Aorta (tissue), 5 donors: ENCODE measurements at places on chromosomes 7 and 10. TPM values are rescaled to one million over a fixed set of nuclear protein-coding genes. Genes with fewer than 3 reads are reported as not detected.

DNA sequence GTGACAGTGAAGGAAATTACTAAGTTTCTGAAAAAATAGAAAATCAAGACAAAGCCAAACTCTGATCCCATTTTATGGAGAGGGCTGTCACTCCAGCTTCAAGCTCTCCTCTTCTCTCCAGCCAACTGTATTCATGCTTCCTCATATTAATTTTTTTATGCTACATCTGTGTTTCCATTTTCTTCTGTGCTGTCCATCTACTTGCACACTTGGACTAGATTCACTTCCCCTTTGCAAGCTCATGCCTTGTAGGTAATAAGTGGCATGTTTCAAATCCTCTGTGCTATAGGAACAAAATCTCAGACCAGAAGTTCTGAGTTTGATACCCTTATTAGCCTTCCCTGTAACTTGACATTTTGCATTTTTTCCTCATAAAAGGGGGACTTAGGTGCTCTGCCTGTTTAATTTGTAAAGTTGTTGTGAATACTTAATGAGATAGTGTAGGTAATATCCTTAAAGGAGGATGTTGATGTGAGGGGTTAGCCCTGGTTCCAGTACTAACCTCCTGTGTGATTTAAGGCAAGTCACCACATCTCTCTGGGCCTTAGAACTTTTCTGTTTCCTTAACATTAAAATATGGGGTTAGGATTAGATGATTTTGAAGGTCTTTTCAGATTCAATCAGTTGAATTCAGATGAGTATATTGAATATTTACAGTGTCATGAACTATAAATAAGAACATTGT lies 358.8 kb downstream of the BBS9 start:
- no peak overlapping the region for H3K27ac ChIP-seq
- no peak overlapping the region for H3K4me3 ChIP-seq
- no peak for DNase-seq
- H3K4me1 ChIP-seq: no peaks in the 10 kb centered on the region
- no peaks in the 10 kb centered on the region for H3K27me3 ChIP-seq

DNA sequence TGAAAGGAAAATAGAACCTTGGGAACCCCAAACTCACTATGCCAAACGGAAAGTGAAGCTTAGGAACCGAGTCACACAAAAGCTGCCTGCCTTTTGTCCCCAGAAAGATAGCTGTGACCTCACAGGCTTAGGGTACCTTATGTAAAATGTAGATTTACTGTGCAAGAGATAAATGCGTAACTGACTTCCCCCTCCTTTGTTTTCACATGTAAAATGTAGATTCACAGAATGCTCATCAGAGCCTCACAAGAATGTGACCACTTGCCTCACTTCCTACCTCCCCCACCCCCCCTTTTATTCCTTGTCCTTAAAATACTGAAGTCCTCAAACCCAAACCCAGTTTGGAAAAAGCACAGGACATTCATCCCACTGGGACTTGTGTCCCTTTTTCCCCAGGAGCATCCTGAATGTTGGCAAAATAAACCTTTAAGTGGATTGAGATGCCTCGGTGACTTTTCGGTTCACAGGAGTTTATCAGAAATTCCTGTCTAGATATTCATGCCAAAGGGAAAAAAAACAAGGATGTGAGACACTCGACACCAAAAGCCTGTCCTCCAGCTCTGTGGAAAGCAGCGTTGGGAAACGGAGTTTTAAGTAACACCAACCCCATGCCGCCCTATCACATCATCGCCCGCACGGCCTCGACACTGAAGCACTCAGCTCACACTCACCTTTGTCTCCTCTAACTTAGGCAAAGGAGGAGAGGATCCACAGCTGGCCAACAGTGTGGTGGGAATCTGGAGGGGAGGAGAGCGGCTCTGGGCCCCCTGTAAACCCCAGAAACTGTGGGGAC lies 45.9 kb downstream of the SVIL start:
- no peak overlapping the region for H3K4me3 ChIP-seq
- H3K4me1 ChIP-seq: peaks cover under 1% of the 10 kb centered on the region
- H3K27ac ChIP-seq: peak overlapping the region; percentile 90
- DNase-seq: no peak
- H3K36me3 ChIP-seq: no peaks in the 10 kb centered on the region

GRCh38 chr10:93096901-93097300 lies 23.2 kb downstream of the CYP26A1 start:
- no peak overlapping the region for H3K27ac ChIP-seq
- H3K4me3 ChIP-seq: no peak overlapping the region
- H3K4me1 ChIP-seq: no peaks in the 10 kb centered on the region
- H3K36me3 ChIP-seq: no peaks in the 10 kb centered on the region
- no peaks in the 10 kb centered on the region for H3K27me3 ChIP-seq
- no peak for DNase-seq

GRCh38 chr10:90138844-90139243 lies 437.5 kb downstream of the KIF20B start:
- H3K36me3 ChIP-seq: no peaks in the 10 kb centered on the region
- no peak for DNase-seq
- H3K27ac ChIP-seq: no peak overlapping the region
- H3K27me3 ChIP-seq: no peaks in the 10 kb centered on the region
- H3K4me1 ChIP-seq: no peaks in the 10 kb centered on the region

DNA sequence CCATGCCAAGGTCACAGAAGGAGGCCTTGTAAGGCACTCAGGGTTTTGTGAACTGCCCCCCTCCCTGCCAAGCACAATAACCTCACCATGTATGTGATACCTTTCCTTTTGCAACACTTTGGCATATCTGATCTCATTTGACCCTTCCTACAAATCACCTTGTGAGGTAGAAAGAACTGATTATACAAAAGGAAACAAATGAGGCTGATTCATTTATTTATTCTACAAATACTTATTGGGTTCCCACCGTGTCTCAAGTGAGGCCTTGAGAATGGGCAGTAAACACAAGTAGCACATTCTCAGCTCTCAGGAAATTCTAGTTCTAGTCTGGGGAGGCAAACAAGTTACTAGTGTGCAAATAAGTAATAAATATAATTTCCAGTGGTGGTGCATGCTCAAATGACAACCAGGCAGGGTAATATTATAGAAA lies 19.6 kb downstream of the PLCE1 start:
- no peak overlapping the region for H3K4me3 ChIP-seq
- no peaks in the 10 kb centered on the region for H3K36me3 ChIP-seq
- DNase-seq: no peak

- no peaks in the 10 kb centered on the region for H3K4me1 ChIP-seq
- no peak for DNase-seq
Observed at GRCh38 chr10:61682323-61682722, 19.6 kb downstream of the CABCOCO1 start.

- H3K4me1 ChIP-seq: peaks cover 8% of the 10 kb centered on the region
- H3K4me3 ChIP-seq: no peak overlapping the region
- no peaks in the 10 kb centered on the region for H3K27me3 ChIP-seq
- DNase-seq: no peak
- no peaks in the 10 kb centered on the region for H3K36me3 ChIP-seq
Observed at GRCh38 chr10:33238643-33239042, 95.8 kb downstream of the NRP1 start.

- H3K27ac ChIP-seq: no peak overlapping the region
- H3K4me3 ChIP-seq: no peak overlapping the region
- no peaks in the 10 kb centered on the region for H3K4me1 ChIP-seq
- H3K27me3 ChIP-seq: no peaks in the 10 kb centered on the region
Observed at GRCh38 chr7:69109246-69109645, 489.0 kb upstream of the AUTS2 start.

- no peaks in the 10 kb centered on the region for H3K4me1 ChIP-seq
- no peak overlapping the region for H3K4me3 ChIP-seq
- H3K36me3 ChIP-seq: no peaks in the 10 kb centered on the region
- H3K27ac ChIP-seq: no peak overlapping the region
- no peak for DNase-seq
Observed at GRCh38 chr10:49418328-49418727, 22.4 kb upstream of the DRGX start.

GRCh38 chr7:3569643-3570042 lies 268.6 kb downstream of the SDK1 start:
- H3K36me3 ChIP-seq: no peaks in the 10 kb centered on the region
- no peaks in the 10 kb centered on the region for H3K27me3 ChIP-seq
- no peak for DNase-seq
- no peak overlapping the region for H3K4me3 ChIP-seq
- no peak overlapping the region for H3K27ac ChIP-seq

GRCh38 chr10:53239873-53240272 lies 467.3 kb upstream of the MBL2 start:
- H3K36me3 ChIP-seq: no peaks in the 10 kb centered on the region
- H3K27me3 ChIP-seq: no peaks in the 10 kb centered on the region
- DNase-seq: no peak
- H3K4me3 ChIP-seq: no peak overlapping the region
- no peak overlapping the region for H3K27ac ChIP-seq

GRCh38 chr7:123537026-123537642 lies 2.7 kb upstream of the IQUB start:
- H3K27me3 ChIP-seq: no peaks in the 10 kb centered on the region
- H3K4me1 ChIP-seq: no peaks in the 10 kb centered on the region
- no peaks in the 10 kb centered on the region for H3K36me3 ChIP-seq

DNA sequence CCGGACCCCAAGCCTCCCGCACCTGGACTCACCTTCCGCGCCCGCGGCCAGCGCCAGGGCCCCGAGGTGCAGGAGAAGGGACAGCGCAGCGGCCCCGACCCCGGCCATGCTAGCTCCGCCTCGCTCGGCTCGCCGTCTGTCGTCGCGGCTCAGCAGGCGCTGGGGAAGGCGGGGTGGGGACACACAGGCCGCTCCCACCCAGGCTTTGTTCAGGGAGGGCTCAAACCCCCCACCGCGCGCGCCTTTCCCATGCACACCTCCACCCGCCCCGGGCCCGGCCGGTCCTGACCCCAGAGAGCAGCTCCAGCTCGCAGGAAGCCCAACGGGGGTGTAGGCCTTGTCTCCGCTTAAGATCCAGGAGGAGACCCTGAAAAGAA lies at the start of gene KCP:
Gene KCP (minus strand): TSS at position 141 of the 377 bp plus-strand sequence. CDS start 33 bp downstream, at position 108.
- no peak within 1 kb of the TSS for H3K27ac ChIP-seq
- no peaks in the 10 kb centered on the region for H3K27me3 ChIP-seq
- H3K4me1 ChIP-seq: no peaks in the 10 kb centered on the region
- no peak for DNase-seq
- no peaks in the 10 kb centered on the region for H3K36me3 ChIP-seq

- H3K4me1 ChIP-seq: no peaks in the 10 kb centered on the region
- no peak for DNase-seq
- no peaks in the 10 kb centered on the region for H3K36me3 ChIP-seq
- H3K27me3 ChIP-seq: no peaks in the 10 kb centered on the region
Observed at GRCh38 chr7:158051776-158052175, 535.8 kb downstream of the PTPRN2 start.

- H3K27me3 ChIP-seq: no peaks in the 10 kb centered on the region
- DNase-seq: no peak
- H3K4me3 ChIP-seq: peak overlapping the region; percentile 93
- H3K27ac ChIP-seq: no peak overlapping the region
- H3K4me1 ChIP-seq: no peaks in the 10 kb centered on the region
- no peaks in the 10 kb centered on the region for H3K36me3 ChIP-seq
Observed at GRCh38 chr7:39624442-39624807, 1.1 kb downstream of the RALA start.

DNA sequence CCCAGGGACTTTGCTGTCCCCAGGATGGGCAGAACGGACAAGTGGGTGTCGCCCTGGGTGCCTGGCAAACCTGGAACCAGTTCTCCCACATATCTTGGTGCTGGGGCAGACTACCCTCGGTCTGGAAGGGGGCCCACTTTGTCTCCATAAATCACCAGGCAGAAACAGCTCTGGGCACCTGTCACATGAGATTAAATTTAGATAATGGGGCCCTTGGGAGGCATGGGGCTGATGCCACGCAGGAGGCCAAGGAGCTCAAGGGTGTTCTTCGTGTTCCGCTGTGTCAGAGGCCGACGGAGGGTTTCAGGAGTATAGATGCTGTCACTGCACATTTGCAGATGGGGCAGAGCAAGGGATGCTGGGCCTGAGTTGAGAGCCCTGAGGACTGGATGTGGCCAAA lies 72.7 kb downstream of the TMEM130 start:
- H3K27ac ChIP-seq: peak overlapping the region; percentile 69
- H3K36me3 ChIP-seq: no peaks in the 10 kb centered on the region
- no peak for DNase-seq
- peaks cover 3% of the 10 kb centered on the region for H3K4me1 ChIP-seq
- no peaks in the 10 kb centered on the region for H3K27me3 ChIP-seq
- H3K4me3 ChIP-seq: no peak overlapping the region

Gene PHYHIPL
- total RNA-seq: 0.19 TPM

Gene CLEC2L
- total RNA-seq: not detected

Gene TEX47
- total RNA-seq: not detected

Gene AKAP9
- total RNA-seq: 81.2 TPM

Gene CDNF
- 1.9 TPM for total RNA-seq

Gene TMEM130
- 20.8 TPM for total RNA-seq
